ENCODE measurements at places on chromosomes 2 and 18.

DNA sequence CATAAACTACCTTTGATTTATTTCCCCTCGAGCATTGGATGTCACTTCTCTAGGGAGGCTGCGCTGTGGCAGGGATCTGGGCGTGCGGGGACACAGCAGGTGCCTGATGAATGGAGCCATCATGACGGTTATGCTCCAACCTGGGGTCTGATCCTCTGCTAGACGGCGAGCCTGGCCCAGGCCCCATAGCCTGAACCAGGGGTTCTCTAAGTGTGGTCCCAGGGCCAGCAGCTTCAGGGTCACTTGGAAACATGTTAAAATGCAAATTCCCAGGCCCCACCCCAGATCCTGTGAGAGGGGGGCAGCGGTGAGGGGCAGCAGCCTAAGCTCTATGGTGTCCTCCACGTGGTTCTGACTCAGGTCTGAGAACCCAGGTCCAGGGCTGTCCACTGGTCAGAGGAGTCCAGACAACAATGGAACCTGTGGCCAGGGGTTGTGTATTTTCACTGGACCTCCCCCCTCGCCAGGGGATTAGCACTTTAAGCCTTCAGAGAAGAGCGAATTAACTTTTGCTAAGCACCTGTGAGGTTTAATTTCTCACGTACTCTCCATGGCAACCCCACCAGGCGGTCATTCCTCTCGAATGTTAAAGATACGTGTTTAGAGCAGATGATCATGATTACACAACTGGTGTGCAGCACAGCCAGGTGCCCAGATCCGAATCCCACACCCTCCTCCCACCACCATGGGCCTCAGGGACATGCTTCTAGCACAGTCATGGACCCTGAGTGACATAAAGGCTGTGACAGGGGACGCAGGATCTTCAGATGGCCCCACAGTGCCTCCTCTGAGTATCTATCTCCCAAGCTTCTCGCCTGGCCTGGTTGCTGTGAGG is 1.6 kb upstream of the ARHGEF4 start:
- no peak overlapping the region for H3K27ac ChIP-seq
- H3K36me3 ChIP-seq = no peaks in the 10 kb centered on the region
- no peak for DNase-seq
- no peak overlapping the region for H3K4me3 ChIP-seq
- no peaks in the 10 kb centered on the region for H3K4me1 ChIP-seq

DNA sequence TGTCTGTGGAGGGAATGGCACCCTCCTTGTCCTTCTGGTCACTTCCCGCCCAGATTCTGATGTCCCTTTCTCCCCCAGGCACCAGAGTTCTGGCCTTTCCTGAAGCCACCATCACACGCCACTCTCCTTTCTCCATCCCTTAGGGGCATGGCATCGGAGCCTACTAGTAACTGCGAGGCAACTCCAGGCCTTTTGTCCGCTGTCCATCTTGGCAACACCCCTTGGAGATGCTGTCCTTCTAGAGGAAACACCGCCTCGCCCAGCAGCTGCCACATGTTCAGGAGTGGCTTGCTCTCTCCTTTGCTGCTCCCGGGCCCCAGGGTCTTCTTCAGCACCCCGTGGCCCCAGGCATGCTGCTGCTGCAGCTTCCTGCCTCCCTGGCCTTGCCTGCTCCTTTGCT is 267.0 kb downstream of the SRBD1 start:
- no peak overlapping the region for H3K4me3 ChIP-seq
- H3K4me1 ChIP-seq = no peaks in the 10 kb centered on the region
- H3K27me3 ChIP-seq = no peaks in the 10 kb centered on the region
- H3K27ac ChIP-seq = no peak overlapping the region
- DNase-seq = no peak

DNA sequence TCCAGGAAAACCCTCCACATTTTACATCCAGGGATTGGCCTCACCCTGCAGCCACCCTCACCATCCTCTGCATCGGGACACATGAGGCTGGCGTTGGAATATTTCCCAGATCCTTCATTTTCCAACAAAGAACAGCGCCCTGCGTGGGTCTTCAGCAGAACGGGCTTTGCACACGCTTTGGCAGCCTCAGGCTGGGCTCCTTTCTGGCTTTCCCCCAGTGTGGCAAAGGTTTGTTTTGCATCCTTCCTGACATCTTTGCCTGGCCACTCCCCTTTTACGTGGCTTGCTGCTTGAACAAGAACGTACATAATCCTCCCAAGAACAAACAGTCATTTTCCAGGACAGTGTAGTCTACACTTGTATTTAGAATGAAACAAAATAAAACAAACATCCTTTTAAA is 25.6 kb upstream of the GREB1 start:
- DNase-seq = no peak
- H3K27me3 ChIP-seq = no peaks in the 10 kb centered on the region
- no peak overlapping the region for H3K27ac ChIP-seq
- H3K36me3 ChIP-seq = no peaks in the 10 kb centered on the region
- H3K4me3 ChIP-seq = no peak overlapping the region
- H3K4me1 ChIP-seq = no peaks in the 10 kb centered on the region

DNA sequence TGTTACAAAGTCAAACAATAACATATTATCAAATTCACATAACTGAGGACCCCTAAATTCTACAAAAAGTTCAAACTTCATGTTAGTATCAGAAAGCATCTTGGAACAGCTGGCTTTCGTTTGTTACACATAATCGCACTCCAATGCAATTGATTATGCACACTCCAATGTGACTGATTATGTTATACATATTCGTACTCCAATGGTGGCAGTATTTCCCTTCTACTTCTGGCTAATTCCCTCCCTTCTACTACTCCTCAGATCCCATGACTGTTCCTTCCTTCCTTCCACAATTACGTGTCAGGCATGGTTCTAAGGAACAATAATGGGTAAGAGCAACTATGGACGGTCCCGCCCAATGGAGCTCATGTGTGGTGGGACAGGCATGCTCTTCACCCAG is 137.1 kb upstream of the CCDC150 start:
- no peak overlapping the region for H3K27ac ChIP-seq
- H3K36me3 ChIP-seq = no peaks in the 10 kb centered on the region
- DNase-seq = peak; percentile 21
- H3K27me3 ChIP-seq = no peaks in the 10 kb centered on the region
